ENCODE measurements at places on chromosomes 13 and 19. TPM values are rescaled to one million over a fixed set of nuclear protein-coding genes. Genes with fewer than 3 reads are reported as not detected.

Gene CEACAM19
- total RNA-seq, result 3.4 TPM

Gene KIR2DL4
- not detected for total RNA-seq

Gene IGSF23
- not detected for total RNA-seq

Gene ZNF30
- total RNA-seq, result 1.7 TPM

Gene RDH8
- total RNA-seq, result not detected

Gene KIR3DL2
- not detected for total RNA-seq

Gene SERPINE3
- 0.68 TPM for total RNA-seq

Gene NBEA
- total RNA-seq, result 7.7 TPM

Gene OR10H1
- total RNA-seq, result not detected

Gene PRKCG
- total RNA-seq, result not detected

Gene PRDX2
- total RNA-seq, result 235 TPM

Gene PEPD
- 70.9 TPM for total RNA-seq

Gene CD209
- 6.8 TPM for total RNA-seq

Gene ZNF607
- total RNA-seq, result 4.1 TPM

Gene ZNF835
- total RNA-seq, result 14.5 TPM

Gene TPTE2
- total RNA-seq, result not detected

Gene CABP5
- total RNA-seq, result not detected

Gene SGCG
- total RNA-seq, result 3.4 TPM

Gene ZNF628
- 7.2 TPM for total RNA-seq

Gene ERICH4
- not detected for total RNA-seq

Gene POU2F2
- 5.8 TPM for total RNA-seq

Gene NTN5
- 0.54 TPM for total RNA-seq

Gene NUMBL
- 133 TPM for total RNA-seq

Gene ANGPTL8
- not detected for total RNA-seq

Gene NLRP4
- not detected for total RNA-seq

Gene EIF3K
- total RNA-seq, result 302 TPM

Gene APOE
- total RNA-seq, result 333 TPM

Gene ZNF708
- 20.5 TPM for total RNA-seq

Gene ZFP36
- 699 TPM for total RNA-seq

Gene ABHD8
- 9.8 TPM for total RNA-seq

Gene SIGLECL1
- total RNA-seq, result not detected

Gene PSG2
- not detected for total RNA-seq

Gene KCNC3
- total RNA-seq, result 4.2 TPM

Gene HS6ST3
- total RNA-seq, result 1.1 TPM

Gene PSG7
- total RNA-seq, result not detected

Gene PRR19
- total RNA-seq, result not detected

Gene ZNF493
- total RNA-seq, result 41.7 TPM

Gene IGFL2
- total RNA-seq, result 0.85 TPM

Gene CCDC70
- not detected for total RNA-seq

Gene CFAP97D2
- not detected for total RNA-seq

Gene ZNF91
- total RNA-seq, result 63.0 TPM

Gene CEACAM5
- not detected for total RNA-seq

Gene TNFSF13B
- 7.5 TPM for total RNA-seq

Gene F10
- total RNA-seq, result 31.5 TPM

Gene USHBP1
- total RNA-seq, result 4.0 TPM

Gene CRLF1
- total RNA-seq, result 1,063 TPM

Gene NKPD1
- total RNA-seq, result 0.49 TPM

Gene PSG6
- total RNA-seq, result not detected

Gene SSC5D
- total RNA-seq, result 4.3 TPM

Gene KRTDAP
- total RNA-seq, result not detected

Gene BSG
- 575 TPM for total RNA-seq

Gene KLK14
- total RNA-seq, result not detected

Gene OR7C1
- not detected for total RNA-seq

Gene CDX2
- not detected for total RNA-seq

Gene KHSRP
- total RNA-seq, result 98.4 TPM

Gene ZNF625
- 7.3 TPM for total RNA-seq

Gene ACER1
- total RNA-seq, result not detected

Gene TUBGCP3
- total RNA-seq, result 31.0 TPM

Gene TLE2
- total RNA-seq, result 154 TPM

Gene ZNF540
- total RNA-seq, result 18.3 TPM
